Smooth muscle cell of the umbilical artery (primary cell): ENCODE measurements at places on chromosomes 7 and 10. TPM values are rescaled to one million over a fixed set of nuclear protein-coding genes. Genes with fewer than 3 reads are reported as not detected.

Gene NODAL
- total RNA-seq: not detected in 2 replicates

Gene GSTO2
- total RNA-seq: 2.4 and 2.6 TPM in 2 replicates

Gene AS3MT
- total RNA-seq: 3.9 and 5.3 TPM in 2 replicates

Gene ARPC1A
- total RNA-seq: 230 and 311 TPM in 2 replicates

Gene SLC35G1
- total RNA-seq: 3.1 and 3.9 TPM in 2 replicates

Gene OGDHL
- 0.14 and 0.59 TPM in 2 replicates for total RNA-seq

Gene CYP3A5
- 0.18 and 0.30 TPM in 2 replicates for total RNA-seq

Gene EGFR
- 60.3 and 152 TPM in 2 replicates for total RNA-seq

Gene MYL10
- total RNA-seq: not detected in 2 replicates

Gene PIK3CG
- total RNA-seq: not detected in 2 replicates

Gene ARHGEF5
- 0.23 and 0.89 TPM in 2 replicates for total RNA-seq

Gene CARD11
- 2.8 and 3.0 TPM in 2 replicates for total RNA-seq

Gene TRIM73
- 0.59 and 0.74 TPM in 2 replicates for total RNA-seq

Gene RNLS
- total RNA-seq: 5.9 and 8.1 TPM in 2 replicates

Gene VENTX
- total RNA-seq: not detected in 2 replicates

Gene PLXDC2
- total RNA-seq: 18.0 and 19.0 TPM in 2 replicates

Gene PNLIPRP1
- total RNA-seq: not detected in 2 replicates

Gene HOXA4
- total RNA-seq: 0.60 and 0.89 TPM in 2 replicates

Gene TSPAN13
- total RNA-seq: 64.1 and 71.3 TPM in 2 replicates

Gene RAMP3
- not detected in 2 replicates for total RNA-seq

Gene C10orf105
- not detected in 2 replicates for total RNA-seq

Gene ADAP1
- 5.3 and 8.1 TPM in 2 replicates for total RNA-seq

Gene ZP3
- 0.89 and 1.8 TPM in 2 replicates for total RNA-seq

Gene KCP
- 0.09 and 0.30 TPM in 2 replicates for total RNA-seq

Gene FAM237B
- total RNA-seq: 0.05 TPM in 1 of 2 replicates, not detected in the other

Gene SPDYE5
- not detected in 2 replicates for total RNA-seq

Gene ST7
- total RNA-seq: 18.1 and 20.3 TPM in 2 replicates

Gene SKIDA1
- total RNA-seq: 0.30 and 0.42 TPM in 2 replicates

Gene GNG11
- 26.1 and 27.0 TPM in 2 replicates for total RNA-seq

Gene IGF2BP3
- 17.2 and 53.6 TPM in 2 replicates for total RNA-seq

Gene LRRC4
- total RNA-seq: 0.18 TPM in 1 of 2 replicates, not detected in the other

Gene ITIH5
- total RNA-seq: 0.05 and 0.30 TPM in 2 replicates

Gene SEMA3E
- under 0.01 and 0.18 TPM in 2 replicates for total RNA-seq

Gene FAM25C
- total RNA-seq: not detected in 2 replicates

Gene AGK
- 23.8 and 35.0 TPM in 2 replicates for total RNA-seq

Gene CALML5
- total RNA-seq: not detected in 2 replicates

Gene KCNIP2
- total RNA-seq: 0.59 and 1.1 TPM in 2 replicates

Gene SP8
- not detected in 2 replicates for total RNA-seq

Gene PNLIP
- not detected in 2 replicates for total RNA-seq

Gene KLF14
- total RNA-seq: under 0.01 TPM in 1 of 2 replicates, not detected in the other

Gene AKR1D1
- not detected in 2 replicates for total RNA-seq

Gene TMEM26
- 0.28 and 0.59 TPM in 2 replicates for total RNA-seq

Gene GFRA1
- 0.30 and 0.46 TPM in 2 replicates for total RNA-seq

Gene C7orf33
- total RNA-seq: not detected in 2 replicates

Gene NUTM2D
- 1.2 and 2.0 TPM in 2 replicates for total RNA-seq

Gene CREB5
- total RNA-seq: 1.8 and 4.5 TPM in 2 replicates

Gene C7orf57
- total RNA-seq: not detected in 2 replicates
